ENCODE measurements at places on chromosomes 2 and 18. TPM values are rescaled to one million over a fixed set of nuclear protein-coding genes. Genes with fewer than 3 reads are reported as not detected.
A peak's percentile ranks its signal among the peaks of the same experiment; 100 is the strongest.

DNA sequence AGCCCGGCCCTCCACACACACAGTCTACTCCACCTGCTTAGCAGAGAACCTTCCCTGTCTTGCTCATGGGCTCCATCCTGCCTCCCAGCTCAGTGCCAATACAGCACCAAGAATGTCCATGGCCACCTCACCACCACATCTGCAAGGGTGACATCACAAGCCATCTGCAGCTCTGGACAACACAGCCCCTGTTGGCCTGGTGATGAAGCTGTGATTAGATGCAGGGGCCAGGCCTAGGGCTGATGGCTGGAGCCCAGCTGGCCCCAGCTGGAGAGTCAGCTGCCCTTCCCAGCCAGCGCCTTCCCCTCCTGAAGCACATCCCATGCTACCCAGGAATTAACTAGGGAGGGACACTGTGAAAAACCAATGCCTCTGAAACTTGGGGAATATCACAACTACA, 91.1 kb downstream of the TTC32 start:
- DNase-seq = no peak

PROKR1 gene
- not detected for total RNA-seq

GRCh38 chr2:95299961-95300360, 2.8 kb downstream of the KCNIP3 start:
- no peak for DNase-seq

- DNase-seq = peak; percentile 87
Measured at GRCh38 chr2:201257956-201258665, 2.2 kb upstream of the CASP8 start.

- DNase-seq = no peak
Measured at GRCh38 chr2:45182667-45183295, 173.5 kb upstream of the SIX2 start.

HOXD8 gene
- total RNA-seq = 30.3 TPM

DNA sequence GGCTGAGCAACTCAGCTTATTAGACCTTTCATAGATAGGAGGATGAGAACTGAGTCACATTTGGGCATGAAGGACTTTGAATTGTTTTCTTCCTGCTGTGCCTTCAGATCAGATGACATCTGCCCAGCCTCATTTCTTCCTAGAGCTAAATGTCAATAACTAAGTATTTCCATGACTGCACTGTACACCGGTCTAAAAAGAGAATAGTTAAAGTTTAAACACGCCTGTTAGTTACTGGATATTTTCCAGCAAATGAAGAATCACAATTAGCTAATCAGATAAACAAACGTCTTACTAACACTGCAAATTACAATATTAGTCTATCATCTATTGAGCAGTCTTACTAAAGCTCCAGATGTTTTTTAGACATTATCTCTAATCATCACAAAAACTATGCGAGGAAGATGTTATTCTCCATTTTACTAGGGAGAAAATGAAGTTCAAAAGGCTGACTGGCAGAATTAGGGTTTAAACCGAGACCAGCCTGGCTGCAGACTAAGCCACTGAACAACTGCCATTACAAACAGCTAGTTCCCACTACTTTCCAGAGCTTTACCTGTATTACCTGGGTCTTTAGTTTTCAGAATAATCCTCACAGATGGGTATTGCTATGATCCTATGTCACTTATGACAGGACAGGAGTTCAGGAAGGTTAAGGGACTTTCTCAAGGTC, 69.4 kb upstream of the ZNF397 start:
- DNase-seq = no peak

NPHP1 gene
- total RNA-seq = 2.9 TPM

DNA sequence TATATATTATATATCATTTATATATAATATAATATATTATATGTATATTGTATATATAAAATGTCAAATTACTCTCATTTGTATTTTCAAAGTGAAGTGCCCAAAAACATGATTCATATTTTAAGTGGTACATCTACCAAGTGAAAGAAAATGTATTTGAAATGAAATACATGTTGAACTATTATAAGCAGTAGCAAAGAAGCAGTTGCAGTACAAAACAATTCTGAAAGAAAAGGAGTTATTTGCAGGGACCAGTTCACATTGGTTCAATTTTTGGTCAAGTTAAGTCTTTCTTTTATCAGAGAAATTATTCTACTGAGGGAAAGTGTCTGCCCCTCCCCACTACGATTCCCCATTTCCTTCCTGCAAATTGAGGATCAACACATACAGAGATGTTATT, 51.9 kb downstream of the APLF start:
- DNase-seq = no peak

IL1R2 gene
- 0.28 TPM for total RNA-seq

GRCh38 chr2:239062743-239063142, 214.9 kb downstream of the TWIST2 start:
- no peak for DNase-seq

CIDEA gene
- 1.2 TPM for total RNA-seq

SOX11 gene
- total RNA-seq = not detected

- DNase-seq = no peak
Measured at GRCh38 chr18:48592540-48593171, 53.8 kb downstream of the CTIF start.

DNA sequence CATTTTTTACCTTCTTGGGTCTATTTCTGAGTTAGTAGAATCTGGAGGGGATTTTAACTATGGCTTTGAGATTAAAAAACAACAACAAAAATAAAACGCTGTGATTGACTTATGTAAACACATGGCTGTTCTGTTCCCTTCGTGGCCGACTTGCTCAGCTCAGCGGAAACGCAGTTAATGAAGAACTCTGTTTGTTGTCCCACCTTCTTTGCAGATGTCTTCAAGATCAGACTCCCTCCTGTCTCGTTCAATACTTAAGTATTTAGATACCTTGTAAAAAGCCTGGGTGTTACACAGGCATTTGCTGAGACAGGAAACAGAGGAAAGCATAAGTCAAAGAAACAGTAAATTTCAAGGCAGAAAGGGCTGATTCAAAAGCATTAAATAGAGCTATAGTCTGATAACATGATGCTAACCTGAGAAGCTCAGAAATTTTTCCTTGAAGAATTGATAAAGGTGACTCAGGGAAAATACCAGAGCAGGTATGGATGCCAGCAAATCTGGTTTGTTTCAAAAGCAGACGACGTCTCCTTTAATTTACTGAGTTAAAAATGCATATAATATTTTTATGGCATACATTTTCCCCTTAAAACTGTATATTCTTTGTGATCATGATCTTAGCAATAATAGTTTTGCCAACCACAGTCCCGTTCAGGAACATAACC, 21.7 kb upstream of the POLI start:
- DNase-seq = no peak

CYBRD1 gene
- 30.5 TPM for total RNA-seq

- DNase-seq = no peak
Measured at GRCh38 chr2:16314691-16315457, 350.8 kb downstream of the CYRIA start.

DNA sequence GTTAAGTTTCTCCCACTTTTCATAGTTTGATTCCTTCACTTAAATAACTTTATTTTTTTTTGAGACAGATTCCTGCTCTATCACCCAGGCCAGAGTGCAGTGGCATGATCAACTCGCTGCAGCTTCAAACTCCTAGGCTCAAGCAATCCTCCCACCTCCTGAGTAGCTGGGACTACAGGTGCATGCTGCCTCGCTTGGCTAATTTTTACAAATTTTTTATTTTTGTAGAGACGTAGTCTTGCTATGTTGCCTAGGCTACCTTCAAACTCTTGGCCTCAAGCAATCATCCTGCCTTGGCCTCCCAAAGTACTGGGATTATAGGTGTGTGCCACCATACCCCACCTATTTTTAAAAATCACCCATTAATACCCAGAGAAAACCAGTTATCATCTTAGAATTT, 14.2 kb upstream of the WIPF1 start:
- no peak for DNase-seq

GRCh38 chr2:31505111-31505510, 75.6 kb downstream of the SRD5A2 start:
- no peak for DNase-seq

GRCh38 chr18:3402982-3403451, 47.0 kb upstream of the TGIF1 start:
- DNase-seq = no peak

DNA sequence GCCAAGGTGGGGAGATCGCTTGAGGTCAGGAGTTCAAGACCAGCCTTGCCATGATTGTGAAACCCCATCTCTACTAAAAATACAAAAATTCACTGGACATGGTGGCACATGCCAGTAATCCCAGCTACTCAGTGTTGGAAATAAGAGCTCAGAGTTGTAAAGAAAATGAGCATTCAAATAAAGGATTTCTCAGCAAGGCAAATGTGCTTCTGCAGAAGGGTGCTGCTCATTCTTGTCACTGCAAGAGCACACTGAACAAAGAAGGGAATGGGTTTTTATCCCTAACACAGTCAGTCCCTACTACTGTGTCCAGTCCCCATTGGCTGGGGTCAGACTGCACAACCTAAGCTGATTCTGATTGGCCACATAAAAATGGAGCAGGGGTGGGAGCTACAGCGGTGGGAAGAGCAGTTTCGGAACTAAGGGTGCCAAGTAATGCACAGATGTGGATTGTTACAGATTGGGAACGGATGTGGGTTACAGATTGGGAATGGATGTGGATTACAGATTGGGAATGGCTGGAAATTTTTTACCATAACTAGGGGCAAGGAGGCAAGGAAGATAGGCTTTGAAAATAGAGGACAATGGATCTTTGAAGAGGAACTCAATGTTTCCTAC, 31.1 kb upstream of the TRAPPC8 start:
- no peak for DNase-seq

NT5DC4 gene
- not detected for total RNA-seq

GRCh38 chr2:120481446-120482194, 135.7 kb downstream of the INHBB start:
- no peak for DNase-seq
